ENCODE measurements at places on chromosomes 13 and 19. TPM values are rescaled to one million over a fixed set of nuclear protein-coding genes. Genes with fewer than 3 reads are reported as not detected.

The RNASEH2B gene
- total RNA-seq: 33.1 TPM

The CCL25 gene
- total RNA-seq: not detected

The MCF2L gene
- 0.14 TPM for total RNA-seq

The KLK5 gene
- not detected for total RNA-seq

The MBD3L2 gene
- total RNA-seq: not detected

The AKAP11 gene
- 14.4 TPM for total RNA-seq

The PRX gene
- 1.3 TPM for total RNA-seq

The PSPN gene
- total RNA-seq: 0.43 TPM

The NAPSA gene
- total RNA-seq: under 0.01 TPM

The RHPN2 gene
- total RNA-seq: 2.2 TPM

The STOML3 gene
- total RNA-seq: not detected

The IZUMO1 gene
- total RNA-seq: not detected

The IL11 gene
- total RNA-seq: 5.4 TPM

The PRR12 gene
- 0.71 TPM for total RNA-seq

The SLC10A2 gene
- total RNA-seq: not detected

The ZNF442 gene
- total RNA-seq: 3.6 TPM

The OR7C1 gene
- total RNA-seq: not detected

The CYP4F12 gene
- not detected for total RNA-seq

The KLK13 gene
- not detected for total RNA-seq

The POSTN gene
- total RNA-seq: 396 TPM

The SSC5D gene
- total RNA-seq: 5.4 TPM

The KIR3DL1 gene
- not detected for total RNA-seq

The ICAM1 gene
- 13.2 TPM for total RNA-seq

The ZNF546 gene
- 11.2 TPM for total RNA-seq

The VSTM2B gene
- total RNA-seq: not detected

The PROSER1 gene
- total RNA-seq: 8.2 TPM

The EID2 gene
- total RNA-seq: 12.9 TPM

The PSG3 gene
- not detected for total RNA-seq
